ENCODE measurements at places on chromosomes 16 and 17.

DNA sequence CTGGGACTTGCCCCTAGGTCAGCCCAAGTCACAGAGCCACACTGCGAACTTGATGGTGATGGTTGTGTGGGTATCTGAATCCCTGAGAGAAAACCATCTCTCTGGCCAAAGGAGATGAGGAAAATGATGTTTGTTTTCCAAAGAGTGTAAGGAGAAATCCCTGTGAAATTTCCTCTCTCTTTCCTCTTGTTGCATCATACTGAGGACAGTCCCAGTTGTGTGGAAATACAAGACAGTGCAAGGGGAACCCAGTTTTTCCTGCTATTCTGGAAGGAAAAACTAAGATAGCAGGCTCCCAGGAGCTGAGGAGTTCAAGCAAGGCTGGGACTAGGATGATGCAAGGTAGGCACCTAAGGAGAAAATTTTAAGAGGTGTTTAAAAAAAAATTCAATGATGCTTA is 86.8 kb upstream of the TOM1L1 start:
- no peak for DNase-seq

DNA sequence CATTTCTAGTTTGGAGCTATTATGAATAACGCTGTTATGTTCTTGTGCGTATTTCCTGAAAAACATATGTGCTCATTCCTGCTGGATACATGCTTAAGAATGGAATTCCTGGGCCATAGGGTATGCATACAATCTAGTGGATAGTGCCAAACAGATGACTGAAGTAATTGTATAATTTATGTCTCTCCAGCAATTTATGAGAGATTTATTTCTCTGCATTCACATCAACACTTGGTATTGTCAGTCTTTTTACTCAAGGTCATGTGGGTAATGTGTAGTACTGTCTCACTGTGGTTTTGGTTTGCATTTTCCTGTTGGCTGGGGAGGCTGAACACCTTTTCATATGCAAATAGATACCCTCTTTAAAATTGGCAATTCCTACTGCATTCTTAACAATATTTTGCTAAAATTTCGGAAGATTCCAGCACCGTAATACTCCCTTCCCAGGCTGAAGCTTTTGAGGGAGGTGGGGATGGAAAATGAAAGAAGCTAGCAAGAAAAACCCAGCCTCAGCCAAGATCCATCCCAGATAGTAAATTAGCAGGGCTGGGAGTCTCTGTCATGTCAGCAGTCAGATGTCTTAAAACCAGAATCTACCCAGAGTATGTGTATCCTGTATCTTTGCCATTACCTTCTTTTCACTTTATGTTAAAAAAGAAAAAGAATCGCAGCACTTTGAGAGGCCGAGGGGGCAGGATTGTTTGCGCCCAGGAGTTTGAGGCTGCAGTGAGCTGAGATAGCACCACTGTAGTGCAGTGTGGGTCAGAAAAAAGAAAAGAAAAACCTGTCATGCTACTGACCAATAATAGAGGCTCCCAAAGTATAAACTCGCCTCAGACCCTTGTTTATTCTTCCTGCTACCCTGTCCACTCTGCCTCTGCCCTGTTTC is 204.9 kb downstream of the LGALS9B start:
- no peak for DNase-seq

DNA sequence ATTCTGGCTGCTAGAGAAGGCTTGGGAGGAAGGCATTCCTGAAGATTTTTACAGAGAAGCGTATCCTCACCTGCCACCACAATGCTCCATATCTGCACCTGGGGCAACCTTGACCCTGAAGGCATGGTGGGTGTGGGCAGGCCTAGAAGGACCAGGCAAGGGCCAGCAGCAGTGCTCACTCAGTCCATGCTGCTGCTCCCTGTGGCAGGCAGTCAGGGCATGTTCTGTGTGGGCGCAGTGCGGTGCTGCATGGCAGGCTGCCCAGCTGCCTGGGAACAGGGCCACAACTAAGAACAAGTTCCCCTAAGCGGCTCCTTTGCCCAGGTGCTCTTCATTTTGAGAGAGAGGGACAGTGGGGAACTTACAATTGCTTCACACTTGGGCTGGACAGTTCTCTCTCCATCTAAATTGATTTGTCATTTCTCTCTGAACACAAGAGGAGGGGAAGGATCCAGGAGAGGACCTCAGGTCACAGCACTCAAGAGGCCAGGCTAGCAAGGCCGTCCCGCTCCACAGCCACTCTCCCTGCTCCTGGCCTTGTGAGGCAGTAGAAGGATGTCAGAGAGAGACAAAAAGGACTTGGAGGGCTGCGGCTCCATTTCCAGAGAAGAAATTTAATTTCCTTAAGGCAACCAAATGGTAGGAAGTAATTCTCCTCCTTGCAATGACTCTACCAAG is 158.8 kb downstream of the AATF start:
- no peak for DNase-seq

DNA sequence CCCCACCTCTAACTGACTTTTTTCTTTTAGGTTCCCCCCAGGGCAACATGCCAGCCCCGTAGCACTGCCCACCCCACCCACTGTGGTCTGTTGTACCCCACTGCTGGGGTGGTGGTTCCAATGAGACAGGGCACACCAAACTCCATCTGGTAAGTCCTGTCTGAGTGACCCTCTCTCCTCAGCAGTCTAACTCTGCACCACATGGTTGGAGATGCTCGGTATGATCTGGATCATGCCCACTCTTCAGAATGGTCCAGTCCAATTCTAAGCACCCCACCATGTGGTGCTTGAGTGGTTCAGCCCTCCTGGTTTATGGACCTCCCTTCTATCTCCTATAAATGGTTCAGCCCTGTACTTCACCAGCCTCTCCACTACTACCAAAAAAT is 5.9 kb downstream of the KDM6B start:
- no peak for DNase-seq

- DNase-seq: no peak
These were observed 243.3 kb upstream of the PSMD7 start for GRCh38 chr16:74053312-74053711.

DNA sequence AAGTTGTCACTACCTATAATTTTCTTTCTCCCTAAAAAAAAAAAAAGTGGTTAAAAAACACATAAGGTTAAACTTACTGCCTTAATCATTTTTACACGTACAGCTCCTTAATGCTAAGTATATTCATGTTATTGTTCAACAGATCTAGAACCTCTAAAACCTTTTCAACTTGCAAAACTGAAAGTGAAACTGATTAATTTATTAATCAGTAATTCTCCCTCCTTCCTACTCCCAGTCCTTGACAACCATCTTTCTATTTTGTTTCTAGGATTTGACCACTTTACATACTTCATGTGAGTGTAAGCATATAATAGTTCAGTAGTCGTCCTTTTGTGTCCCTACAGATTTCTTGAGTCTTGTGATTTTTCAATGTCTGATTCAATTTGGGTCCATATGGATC is 251.4 kb upstream of the KIF2B start:
- no peak for DNase-seq

DNA sequence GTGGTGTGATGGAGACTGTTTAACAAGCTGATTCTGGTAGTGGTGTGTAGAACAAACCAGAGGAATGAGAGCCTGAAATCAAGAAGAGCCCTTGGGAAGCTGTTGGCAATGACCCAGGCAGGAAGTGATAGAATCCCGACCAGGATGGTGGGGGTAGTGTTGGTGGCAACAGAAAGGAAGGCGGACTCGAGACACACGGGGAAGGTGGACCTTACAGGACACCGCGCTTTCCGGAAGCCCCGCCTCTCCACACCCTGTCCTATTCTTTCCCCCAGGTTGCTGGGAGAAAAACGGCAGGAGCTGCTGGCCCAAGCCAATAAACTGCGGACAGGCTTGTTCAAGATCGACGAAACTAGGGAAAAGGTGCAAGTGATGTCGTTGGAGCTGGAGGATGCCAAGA is 30.0 kb upstream of the KDM6B start:
- DNase-seq: no peak

DNA sequence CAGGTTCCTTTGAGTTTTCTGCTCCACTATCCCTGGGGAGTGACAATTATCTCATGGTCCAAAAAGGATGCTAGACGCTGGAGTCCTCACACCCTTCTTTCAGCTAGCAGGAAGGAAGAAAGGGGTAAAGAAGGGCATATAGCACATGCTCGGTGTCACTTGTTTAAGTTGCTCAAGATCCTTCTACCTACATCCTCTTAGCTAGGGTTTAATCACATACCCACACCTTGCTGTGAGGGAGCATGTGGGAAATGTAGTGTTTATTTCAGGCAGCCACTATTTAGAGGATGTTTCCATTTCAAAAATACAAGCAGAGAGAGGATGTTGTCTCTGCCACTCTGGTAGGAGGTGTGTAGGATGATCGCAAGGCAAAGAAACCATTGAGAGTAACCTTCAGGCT is 4.5 kb downstream of the PRKCB start:
- no peak for DNase-seq

- no peak for DNase-seq
These were observed 56.2 kb downstream of the RPH3AL start for GRCh38 chr17:296379-296778.

GRCh38 chr16:12461201-12461600 is 342.5 kb downstream of the CPPED1 start:
- no peak for DNase-seq

DNA sequence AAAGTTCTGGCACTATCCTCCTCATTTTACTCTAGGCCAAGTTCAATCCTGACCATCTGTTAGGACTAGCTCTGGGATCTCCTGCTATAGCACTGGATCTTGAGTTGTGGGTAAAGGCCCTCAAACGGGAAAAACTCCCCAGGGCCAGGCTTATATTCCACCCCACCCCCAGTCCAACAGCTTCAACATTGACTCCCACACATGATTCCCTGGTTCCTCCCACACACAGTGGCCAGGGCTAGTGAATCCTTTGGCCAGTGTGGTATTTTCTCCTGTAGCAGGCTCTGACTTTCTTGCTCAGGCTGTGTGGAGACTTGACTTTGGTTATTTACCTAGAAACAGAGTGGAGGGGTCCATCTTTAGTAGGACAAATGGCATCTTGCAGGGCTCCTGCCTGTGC is 10.3 kb upstream of the AKAP10 start:
- peak; percentile 17 for DNase-seq

GRCh38 chr17:76485569-76485968 is 15.7 kb downstream of the RHBDF2 start:
- DNase-seq: no peak

- no peak for DNase-seq
These were observed 17.8 kb upstream of the RPL38 start for GRCh38 chr17:74185571-74186185.

GRCh38 chr17:65297916-65298315 is 160.7 kb downstream of the RGS9 start:
- DNase-seq: no peak

- no peak for DNase-seq
These were observed 50.5 kb upstream of the ZNF750 start for GRCh38 chr17:82890339-82890730.

GRCh38 chr17:82837586-82838320 is 2.1 kb downstream of the ZNF750 start:
- no peak for DNase-seq

Data from activated CD8-positive, alpha-beta memory T cell treated with anti-CD3 and anti-CD28 coated beads for 24 hours (primary cell).